ENCODE measurements at places on chromosomes 7 and 10.

DNA sequence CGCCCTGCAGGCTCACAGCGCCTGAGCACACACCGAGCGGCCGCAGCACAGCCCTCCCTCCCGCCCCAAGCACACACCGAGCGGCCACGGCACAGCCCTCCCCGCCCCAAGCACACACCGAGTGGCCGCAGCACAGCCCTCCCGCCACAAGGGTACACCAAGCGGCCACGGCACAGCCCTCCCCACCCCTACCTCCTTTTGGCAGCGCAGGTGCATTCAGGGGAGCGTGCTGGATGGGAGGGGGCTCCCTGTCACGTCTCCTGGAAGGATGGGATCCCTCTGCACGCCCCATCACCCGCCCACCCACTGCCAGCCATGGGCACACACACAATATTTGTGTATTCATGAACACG, 482.6 kb downstream of the DNAJB6 start:
- DNase-seq, result no peak

GRCh38 chr10:60734226-60734625, 44.1 kb upstream of the CDK1 start:
- no peak for DNase-seq

DNA sequence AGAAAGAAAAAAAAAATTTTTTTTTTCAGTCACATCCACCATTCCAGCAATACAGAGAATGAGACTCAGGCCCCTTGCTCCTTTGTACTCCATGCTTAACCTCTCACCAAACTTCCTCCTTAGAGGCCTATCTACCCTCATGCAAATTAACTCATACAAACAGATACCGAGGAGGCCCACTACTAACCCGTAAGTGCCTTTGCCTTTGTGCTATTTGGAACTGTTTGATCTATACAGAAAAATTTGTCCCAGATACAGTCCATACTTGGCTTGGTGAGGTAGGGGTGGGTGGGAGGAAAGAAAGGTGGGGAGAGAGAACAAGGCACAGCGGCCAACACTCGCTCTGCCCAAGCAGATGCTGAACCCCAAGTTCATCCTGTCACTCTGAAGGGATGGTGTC, 87.8 kb upstream of the DUSP5 start:
- no peak for DNase-seq

- DNase-seq, result no peak
These were observed 463.2 kb downstream of the SORCS3 start for GRCh38 chr10:105104297-105104696.

GRCh38 chr7:137909042-137909441, 62.3 kb upstream of the DGKI start:
- DNase-seq, result no peak
